ENCODE measurements at places on chromosomes 7 and 10.
A peak's percentile ranks its signal among the peaks of the same experiment; 100 is the strongest.

- DNase-seq, result no peak
Measured at GRCh38 chr7:95251966-95252365, 72.4 kb downstream of the PON1 start.

DNA sequence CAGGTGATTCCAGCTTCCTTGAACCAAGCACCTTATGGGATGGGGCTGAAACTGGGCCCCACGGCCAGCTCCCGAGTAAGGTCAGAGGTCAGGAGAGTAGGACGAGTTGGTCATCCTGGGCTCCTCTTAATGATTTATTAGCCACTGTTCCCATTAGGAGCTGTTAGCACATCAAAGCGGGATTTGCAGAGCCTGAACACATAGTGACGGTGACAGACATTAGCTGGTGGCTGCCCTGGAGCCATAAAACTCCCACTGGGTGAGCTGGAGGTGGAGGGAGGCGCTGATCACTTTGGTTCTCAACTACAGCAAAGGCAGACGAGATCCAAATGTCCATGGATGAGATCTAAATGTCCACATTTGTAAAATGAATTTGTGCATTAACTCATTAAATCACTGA is 48.1 kb downstream of the COL13A1 start:
- no peak for DNase-seq

DNA sequence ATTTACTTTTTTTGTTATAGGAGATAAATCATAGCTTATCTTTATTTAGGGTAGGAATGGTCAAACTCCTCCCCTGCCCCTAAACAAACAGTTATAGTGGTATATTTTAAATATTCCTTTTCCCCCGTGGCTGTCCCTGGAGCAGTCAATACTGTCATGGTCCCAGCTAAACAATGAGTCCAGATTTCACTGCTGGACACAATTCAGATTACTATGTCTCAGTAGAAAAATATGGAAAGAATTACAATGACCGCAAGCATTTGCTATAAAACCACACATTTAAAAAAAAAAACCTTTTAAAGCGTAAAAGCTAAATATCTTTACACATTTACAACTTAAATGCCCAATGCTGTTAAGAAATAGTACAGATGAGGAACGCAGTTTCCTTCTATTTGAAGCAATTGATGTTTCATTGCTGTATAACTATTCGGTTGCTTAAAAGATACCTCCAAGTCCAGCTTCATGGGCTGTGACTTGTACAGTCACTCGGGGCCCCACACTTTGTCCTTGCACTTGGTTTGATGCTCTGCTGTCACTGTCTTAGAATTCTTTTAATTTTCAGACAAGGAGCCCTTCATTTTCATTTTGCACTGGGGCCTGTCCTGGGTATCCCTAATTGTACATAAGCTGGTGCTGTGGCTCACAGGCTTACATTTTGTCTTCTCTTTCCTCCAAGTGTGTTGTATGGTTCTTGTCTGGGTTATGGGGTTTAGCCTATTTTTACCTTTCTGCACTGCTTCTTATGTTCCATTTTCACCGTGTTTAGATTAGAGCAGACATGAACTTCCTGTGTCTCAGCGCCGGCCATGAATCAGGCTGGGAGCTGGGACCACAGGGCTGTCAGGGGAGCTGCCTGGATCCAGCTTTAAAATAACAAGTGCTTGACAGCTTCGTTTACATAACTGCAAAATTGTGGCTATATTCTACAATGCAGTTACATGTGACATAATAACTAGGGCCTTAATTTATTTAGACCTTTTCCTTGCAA is 530.2 kb upstream of the FZD8 start:
- DNase-seq, result no peak

DNA sequence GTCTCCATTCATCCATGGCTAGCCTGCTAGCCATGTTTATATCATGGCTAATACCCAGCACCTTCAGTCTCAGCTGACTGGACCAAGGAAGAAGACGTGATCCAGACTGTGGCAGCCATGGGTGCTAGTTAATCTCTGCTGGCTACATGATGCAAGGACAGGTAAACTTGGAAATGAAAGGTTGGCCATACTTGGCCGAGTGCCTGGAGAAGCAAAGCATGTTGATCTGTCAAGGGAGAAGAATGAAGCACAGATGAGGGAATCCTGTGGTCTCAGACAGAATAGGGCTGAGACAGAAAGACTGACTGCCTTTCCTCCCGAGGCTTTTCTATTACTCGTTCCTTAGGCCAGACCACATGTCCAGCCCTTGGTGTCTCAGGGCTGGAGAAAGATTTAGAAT is 41.1 kb downstream of the CPVL start:
- no peak for DNase-seq

GRCh38 chr7:73572767-73573186 is 5.6 kb downstream of the TBL2 start:
- DNase-seq, result no peak

- no peak for DNase-seq
Measured at GRCh38 chr10:120272350-120272749, 184.7 kb upstream of the PLPP4 start.

DNA sequence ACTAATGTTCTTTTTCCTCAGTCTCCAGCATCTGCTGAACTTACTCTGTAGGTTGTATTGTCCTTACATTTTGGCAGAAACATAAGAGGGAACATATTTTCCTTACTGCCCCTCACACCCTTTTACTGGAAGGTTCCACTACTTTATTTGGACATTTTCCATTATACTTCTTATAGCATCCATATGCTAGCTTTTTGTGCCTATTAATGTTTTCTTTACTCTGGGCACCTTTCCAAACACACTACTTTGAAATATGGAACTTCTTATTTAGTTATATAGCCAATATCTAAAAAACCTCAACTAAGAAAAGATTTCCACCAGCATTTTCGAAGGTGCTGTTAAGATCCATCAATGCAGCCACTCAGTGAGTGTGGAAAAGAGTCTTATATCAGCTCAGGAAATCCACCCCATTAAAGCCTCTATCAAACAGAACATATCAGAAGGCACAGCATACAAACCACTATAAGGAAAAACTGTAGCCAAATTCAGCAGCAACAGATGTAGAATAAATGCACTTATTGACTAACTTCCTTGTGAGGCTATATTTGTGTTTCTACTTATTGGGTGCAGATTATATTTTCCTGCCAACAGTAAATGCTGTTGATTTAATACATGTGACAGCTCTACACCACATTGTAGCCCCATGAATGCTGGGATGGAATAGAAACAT is 272.5 kb upstream of the SEMA3E start:
- no peak for DNase-seq

DNA sequence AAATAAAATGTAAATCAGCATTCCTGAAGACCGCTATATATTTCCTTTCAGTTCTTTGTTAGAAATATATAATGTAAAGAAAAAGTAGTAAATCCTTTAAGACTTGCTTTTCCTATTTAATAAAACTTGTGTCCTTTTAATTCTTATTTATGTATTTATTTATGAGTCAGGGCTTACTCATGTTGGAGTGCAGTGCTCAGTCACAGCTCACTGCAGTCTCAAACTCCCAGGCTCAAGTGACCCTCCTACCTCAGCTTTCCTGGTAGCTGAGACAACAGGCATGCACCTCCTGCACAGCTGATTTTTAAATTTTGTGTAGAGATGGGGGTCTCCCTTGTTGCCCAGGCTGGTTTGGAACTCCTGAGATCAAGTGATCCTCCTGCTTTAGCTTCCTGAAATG is 724.5 kb downstream of the ANKRD7 start:
- no peak for DNase-seq

DNA sequence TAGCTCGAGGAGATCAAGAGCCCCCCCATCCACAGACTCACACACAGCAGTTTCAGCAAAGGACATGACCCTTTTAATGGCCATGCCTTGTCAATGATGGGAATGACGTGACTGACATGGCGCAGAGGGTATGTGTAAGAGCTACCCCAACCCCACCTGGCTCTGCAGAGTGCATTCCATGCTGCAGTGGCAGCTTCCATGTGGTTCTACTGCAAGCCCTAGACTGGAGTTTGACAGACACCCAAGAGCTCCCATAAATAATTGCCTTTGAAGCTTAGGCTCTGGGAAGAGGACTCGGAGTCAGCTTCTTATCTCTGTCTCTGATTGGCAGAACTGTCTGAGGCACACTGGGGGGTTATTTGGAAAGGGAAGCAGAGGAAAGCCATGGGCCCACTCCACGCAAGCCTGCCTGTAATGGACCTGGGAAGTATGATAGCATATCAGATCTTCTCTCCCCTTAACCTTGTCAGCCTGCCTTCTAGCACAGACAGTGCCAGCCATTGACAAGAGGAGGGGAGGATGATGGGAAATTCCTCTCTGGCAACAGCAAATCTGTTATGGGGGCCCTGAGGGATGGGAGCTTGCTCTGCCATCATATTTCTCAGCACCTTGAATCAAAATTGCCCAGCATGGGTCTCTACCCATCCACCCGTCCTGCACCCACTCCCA is 478.5 kb upstream of the PODXL start:
- no peak for DNase-seq

DNA sequence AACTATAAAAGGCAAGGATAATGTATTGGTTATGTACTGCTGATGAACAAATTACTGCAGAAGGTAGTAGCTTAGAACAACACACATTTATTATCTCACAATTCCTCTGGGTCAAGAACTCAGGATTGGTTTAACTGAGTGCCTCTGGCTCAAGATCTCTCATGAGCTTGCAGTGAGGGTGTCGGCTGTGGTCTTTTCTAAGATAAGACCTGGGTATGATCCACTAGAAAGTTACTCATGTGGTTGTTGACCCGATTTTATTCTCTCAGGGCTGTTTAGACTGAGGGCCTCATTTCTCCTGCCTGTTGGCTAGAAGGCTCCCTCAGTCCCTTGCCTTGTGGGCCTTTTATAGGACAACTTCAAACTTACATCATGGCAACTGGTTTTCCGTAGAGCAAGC is 86.7 kb downstream of the VWDE start:
- no peak for DNase-seq

- DNase-seq, result peak; percentile 83
Measured at GRCh38 chr10:69479240-69480067, 28.2 kb downstream of the TSPAN15 start.
